NCI-H2227 treated with DMSO at 0.1 percent for 48 hours (cell line): ENCODE measurements at places on chromosomes 7 and 10.

GRCh38 chr7:50306494-50307367, 2.2 kb downstream of the IKZF1 start:
- DNase-seq, result no peak

DNA sequence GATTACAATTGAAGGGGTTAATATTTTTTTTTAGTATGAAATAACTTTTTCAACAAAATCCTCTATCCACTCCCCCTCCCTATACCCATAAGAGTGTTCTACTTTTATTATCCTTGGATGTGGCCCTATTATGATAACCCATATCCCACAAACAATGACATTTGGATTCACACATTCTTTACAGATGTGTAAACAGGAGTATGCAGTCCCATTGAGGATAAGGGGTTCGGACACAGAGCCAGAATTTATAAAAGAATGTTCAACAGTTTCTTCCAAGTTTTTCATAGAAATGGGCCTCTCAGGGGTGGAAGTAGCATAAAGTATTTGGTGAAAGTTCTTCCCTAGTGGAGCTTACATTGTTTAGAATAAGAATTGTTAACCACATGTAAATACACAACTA, 16.1 kb upstream of the PCLO start:
- DNase-seq, result no peak

DNA sequence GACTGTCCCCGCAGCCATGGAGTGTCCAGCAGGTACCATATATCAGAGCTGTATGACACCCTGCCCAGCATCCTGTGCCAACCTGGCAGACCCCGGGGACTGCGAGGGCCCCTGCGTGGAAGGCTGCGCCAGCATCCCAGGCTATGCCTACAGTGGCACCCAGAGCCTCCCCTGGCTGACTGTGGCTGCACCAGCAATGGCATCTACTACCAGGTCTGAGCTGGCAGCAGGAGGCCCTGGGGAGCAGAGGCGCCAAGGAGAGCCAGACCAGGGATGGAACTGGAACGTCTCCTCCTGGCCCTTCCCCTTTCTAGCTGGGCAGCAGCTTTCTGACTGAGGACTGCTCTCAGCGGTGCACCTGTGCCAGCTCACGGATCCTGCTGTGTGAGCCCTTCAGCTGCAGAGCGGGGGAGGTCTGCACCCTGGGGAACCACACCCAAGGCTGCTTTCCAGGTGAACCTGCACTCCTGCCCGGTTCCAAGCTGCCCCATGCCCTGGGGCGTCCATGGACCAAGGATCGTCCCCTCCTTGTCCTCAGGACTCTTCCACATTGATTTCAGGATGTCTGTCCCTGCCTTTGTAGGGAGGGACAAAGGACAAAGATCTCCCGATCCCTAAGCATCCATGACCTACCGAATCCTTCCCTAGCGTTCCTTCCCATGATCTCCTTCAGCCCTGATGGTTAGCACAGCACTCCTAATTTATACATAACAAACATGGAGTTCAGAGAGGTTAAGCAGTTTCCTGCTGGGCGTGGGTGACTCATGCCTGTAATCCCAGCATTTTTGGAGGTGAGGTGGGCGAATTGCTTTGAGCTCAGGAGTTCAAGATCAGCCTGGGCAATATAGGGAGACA, 33.3 kb downstream of the EPHB4 start:
- DNase-seq, result peak; percentile 2

DNA sequence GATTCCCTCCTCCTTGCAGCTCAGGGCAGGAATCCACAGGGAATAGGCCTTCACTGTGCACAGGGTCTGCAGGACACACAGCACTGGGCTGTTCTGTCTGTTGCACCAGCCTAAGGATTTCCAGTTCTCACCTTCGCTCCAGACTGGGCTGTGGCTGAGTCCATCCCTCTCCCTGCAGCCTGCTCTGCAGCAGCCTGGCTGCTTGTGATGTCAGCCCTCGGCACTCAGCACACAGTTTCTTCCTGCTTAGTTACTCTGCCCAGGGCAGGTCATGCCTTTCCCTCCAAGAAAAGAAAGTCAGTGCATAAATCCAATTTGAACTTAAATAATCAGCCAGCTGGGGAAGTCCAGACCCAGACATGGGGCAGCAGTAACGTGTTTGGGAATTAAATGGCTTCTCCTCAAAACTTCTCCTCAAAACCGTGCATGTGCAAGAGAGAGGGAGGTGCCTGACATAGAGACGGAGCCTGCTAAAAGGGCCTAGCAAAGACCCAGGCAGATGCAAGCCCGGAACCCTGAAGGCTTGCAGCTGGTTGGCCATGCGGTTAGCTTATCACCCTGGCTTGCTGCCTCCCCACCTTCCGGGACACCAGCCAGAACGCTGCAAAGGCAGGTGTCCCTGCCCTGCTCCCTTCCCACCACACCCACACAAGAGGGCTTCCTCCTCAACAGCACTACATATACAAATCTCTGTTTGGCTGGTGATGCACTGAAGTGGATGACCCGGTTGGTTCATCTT, 10.9 kb upstream of the GDF2 start:
- DNase-seq, result no peak

- no peak for DNase-seq
These were observed 48.9 kb downstream of the IRF5 start for GRCh38 chr7:128986609-128987008.

- no peak for DNase-seq
These were observed 61.2 kb downstream of the CDCA7L start for GRCh38 chr7:21884496-21884895.

GRCh38 chr7:33824911-33825459, 80.4 kb upstream of the BMPER start:
- DNase-seq, result no peak

- DNase-seq, result no peak
These were observed 770.9 kb downstream of the TNS3 start for GRCh38 chr7:46810986-46811385.
